NCI-H510A (cell line): ENCODE measurements at places on chromosomes 13 and 19.

DNA sequence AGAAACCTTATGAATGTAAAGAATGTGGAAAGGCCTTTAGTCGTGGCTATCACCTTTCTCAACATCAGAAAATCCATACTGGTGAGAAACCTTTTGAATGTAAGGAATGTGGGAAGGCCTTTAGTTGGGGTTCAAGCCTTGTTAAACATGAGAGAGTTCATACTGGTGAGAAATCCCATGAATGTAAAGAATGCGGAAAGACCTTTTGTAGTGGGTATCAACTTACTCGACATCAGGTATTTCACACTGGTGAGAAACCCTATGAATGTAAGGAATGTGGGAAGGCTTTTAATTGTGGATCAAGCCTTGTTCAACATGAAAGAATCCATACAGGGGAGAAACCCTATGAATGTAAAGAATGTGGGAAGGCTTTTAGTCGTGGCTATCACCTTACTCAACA, 20.8 kb downstream of the ZNF283 start:
- no peak for DNase-seq

DNA sequence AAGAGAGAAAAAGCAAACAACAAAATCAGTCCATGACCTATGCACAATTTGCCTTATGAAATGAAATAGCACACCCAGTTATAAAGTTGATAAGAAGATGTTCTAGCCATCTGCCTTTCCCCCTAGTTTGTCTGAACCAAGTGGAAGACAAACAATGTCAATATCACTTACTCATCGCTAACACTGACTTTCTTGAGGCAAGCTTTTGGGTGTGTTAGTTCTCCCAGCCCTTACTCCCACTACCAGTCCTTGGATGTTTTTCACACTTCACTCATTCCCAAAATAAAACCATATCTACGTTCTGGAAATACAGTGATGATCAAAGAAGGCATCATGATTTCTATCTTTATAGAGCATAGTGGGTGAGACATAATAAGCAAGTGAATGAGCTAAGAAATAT, 393.8 kb downstream of the PCDH20 start:
- no peak for DNase-seq

GRCh38 chr19:5580161-5580571, 12.4 kb upstream of the TINCR start:
- no peak for DNase-seq

- no peak for DNase-seq
These were observed 48.4 kb downstream of the IER2 start for GRCh38 chr19:13198634-13199033.

GRCh38 chr19:14566712-14567077, 5.2 kb downstream of the NDUFB7 start:
- DNase-seq = no peak

DNA sequence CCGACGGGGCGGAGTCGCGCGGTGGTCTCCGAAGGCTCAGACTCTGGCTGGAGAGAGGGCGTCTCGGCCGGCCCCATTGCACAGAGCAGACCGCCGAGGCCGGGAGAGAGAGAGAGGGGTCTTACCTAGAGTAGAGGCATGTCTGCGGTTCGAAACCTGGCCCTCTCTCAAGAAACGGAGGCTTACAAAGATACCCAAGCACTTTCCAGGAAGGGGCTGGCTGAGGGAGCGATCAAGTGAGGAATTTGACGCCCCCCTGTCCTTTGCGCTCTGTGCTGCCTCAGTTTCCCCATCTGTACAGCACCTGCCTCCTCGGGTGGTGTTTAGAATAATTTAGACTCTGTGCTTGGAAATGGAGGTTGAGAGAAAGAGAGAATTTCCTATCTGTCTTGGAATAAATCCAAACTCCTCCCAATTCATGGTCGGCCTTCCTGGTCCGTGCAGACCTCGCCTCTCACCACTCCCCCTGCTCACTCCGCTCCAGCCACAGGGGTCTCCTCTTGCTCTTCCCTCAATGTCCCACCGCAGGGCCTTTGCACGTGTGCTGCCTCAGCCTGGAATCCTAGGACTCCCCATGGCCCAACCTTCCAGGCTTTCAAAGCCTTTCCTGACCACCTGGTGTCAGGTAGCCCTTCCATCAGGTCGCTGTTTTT, 658 bp upstream of the ISOC2 start:
- no peak for DNase-seq

DNA sequence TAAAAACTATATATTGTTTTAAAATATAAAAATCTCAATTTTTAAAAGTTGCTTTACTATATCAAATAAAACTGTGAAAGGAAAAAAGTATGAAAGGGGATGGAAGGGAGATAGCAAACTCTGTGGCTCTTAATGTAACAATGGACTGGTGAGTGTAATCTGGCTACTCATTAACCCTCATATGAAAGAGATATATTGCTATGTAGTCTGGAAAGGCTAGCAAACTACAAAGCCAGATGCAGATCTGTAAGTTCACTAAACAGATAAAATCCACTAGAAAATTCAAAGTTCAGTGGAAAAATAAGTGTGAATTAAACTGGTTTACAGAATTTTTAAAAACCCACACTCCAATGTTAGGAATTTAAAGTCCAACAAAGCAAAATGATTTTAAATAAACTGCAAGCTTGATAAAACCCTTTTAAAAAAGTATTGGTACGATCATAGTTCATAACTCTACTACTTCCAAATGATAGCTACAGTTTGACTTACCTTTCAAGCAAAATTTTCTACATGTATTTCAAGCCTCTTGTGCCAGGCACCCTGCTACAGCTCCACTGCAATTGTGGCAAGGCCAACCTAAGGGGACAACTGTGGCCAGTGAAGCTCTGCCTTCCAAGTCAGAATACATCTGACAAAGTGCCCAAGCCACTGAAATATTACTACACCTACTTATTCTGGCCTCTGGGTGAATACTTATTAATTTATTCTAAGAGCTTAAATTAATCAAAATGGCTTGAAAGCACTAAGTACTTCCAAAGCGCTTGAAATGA, 647 bp upstream of the ELF1 start:
- DNase-seq = no peak

GRCh38 chr19:29538651-29539050, 12.9 kb downstream of the VSTM2B start:
- no peak for DNase-seq

DNA sequence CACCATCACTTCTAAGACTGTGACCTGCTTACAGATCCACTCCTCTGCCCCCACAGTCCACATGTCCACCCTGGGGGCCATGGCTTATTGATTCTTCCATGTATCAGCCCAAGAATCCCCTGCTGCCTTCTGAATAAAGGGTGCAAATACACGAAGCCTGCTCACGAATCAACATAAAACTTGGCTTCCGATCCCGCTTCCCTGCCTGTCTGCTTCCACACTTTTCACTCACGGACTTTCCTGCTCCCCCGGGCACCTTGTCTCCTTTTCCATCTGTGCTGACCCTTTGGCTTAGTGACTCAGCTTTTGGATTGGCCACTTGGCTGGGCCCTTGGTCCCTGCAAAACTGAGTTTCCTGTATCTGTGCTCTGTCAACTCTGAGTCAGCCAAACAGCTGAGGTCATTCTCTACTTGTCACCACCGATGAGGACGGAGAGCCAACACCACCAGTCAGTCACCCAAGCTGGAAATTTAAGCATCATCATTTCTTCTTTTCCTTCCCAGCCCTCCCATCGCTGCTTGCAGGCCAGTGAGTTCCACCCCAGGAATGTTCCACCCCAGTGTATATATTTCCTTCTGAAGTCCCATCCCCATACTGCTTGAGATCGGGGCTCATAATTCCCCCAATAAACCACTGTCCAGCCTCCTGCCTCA, 11.4 kb upstream of the USP12 start:
- no peak for DNase-seq

GRCh38 chr19:4993683-4994082, 24.8 kb downstream of the KDM4B start:
- no peak for DNase-seq

- no peak for DNase-seq
These were observed 18.9 kb downstream of the TGFB1 start for GRCh38 chr19:41334793-41335192.

DNA sequence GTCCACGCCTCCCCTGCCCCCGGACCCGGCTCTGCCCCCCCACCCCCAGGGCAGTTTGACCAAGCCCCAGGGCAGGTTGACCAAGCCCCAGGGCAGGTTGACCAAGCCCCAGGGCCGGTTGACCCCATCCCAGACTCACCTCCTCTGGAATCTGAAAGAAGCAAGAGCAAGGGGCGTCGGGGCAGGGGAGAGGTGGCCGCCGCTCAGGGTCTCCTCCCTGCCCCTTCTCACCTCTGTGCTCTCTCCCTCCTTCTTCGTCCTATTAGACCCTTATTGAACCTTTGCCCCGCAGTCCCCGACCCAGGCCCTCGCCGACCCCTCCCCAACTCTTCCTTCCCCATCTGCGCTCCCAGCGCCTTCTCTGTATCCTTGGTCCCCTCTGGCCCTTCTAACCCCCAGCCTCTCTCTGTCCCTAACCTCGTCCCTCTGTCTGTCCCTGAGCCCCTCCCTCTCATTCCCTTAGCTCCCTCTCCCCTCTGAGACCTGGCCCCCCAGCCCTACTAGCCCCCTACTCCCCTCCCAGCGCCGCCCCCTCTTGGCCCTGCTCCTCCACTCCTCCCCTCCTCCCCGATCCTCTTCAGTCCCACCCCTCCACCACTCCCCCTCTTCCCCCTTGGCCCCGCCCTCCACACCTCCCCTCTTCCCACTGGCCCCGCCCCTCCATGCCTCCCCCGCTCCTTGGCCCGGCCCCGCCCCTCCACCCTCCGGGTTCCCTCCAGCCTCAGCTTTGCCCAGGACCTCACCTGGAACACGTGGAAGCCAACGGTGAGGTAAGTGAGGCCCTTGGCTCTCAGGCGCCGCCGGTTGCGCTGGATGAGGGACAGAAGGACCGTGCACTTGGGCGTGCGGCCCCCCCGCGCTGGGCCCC, 7.6 kb downstream of the CAPN12 start:
- DNase-seq = peak; percentile 52

DNA sequence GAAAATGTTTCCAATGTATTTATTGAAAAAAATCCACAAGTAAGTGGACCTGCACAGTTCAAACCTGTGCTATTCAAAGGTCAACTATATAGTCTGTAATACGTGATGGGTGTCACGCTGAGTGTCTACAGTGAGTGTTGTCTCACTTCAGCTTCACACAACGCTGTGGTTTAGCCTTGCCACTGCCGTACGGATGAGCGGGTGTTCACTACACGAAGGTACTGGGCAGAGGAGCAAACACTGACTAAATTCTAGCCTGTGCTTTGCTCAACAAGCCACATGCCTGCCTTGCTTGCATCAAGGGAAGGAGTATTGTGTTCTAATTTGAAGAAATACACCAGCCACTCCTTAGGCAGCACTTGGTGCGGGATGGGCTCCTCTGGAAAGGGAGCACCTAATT, 3.4 kb upstream of the FFAR3 start:
- DNase-seq = no peak

- no peak for DNase-seq
These were observed 2.2 kb upstream of the MYADM start for GRCh38 chr19:53865523-53865917.

DNA sequence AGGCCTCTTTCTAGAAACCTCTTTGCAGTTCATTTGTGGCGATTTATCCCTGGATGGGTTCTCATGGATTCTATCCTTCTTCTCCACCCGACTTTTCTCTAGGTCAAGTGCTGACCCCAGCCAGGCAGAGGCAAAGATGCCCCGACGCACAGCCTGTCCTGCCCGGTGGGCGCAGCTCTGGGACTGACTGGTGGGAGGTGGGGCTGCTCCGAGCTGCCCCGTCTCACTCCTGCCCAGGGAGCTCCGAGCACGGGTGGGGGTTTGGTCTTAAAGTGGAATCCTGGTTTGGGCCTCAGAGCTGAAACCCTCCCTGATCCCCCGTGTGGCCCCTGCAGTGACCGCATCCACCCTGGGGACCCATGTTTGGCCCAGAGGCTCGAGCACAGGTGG, 44.5 kb downstream of the GAS6 start:
- no peak for DNase-seq

GRCh38 chr13:78239714-78240113, 321.1 kb upstream of the EDNRB start:
- DNase-seq = no peak

GRCh38 chr13:114173745-114174144, 5.3 kb upstream of the CFAP97D2 start:
- DNase-seq = no peak

DNA sequence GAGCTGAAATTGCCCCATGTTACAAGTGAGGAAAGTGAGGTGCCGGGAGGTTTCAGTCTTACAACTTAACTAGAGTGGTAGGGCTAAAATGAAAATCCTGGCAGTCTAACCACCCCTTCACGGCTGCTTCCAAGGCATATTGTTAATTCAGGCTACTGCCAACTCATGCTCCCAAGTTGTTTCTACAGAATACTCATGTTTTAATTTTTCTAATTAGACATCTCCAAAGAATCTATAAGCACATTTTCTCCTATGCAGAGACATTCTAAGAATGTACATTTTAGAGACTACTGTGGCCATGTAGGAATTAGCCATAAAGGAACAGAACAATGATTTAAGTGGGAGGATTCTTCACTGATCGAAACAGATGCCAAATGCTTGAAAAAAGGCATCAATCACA, 7.0 kb upstream of the TSC22D1 start:
- no peak for DNase-seq

DNA sequence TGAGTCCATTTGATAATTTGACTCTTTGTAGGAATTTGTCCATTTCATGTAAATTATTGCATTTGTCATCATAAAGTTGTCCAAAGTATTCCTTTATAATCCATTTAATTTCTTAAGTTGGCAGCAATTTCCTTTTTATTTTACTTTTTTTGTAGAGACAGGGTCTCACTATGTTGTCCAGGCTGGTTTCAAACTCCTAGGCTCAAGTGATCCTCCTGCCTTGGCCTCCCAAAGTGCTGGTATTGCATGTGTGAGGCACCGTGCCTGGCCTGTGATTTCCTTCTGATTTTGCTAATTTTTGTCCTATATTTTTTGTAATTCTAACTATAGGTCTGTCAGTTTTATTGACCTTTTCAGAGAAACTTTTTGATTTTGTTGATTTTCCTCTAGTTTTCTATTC, 84.9 kb downstream of the URI1 start:
- DNase-seq = no peak

DNA sequence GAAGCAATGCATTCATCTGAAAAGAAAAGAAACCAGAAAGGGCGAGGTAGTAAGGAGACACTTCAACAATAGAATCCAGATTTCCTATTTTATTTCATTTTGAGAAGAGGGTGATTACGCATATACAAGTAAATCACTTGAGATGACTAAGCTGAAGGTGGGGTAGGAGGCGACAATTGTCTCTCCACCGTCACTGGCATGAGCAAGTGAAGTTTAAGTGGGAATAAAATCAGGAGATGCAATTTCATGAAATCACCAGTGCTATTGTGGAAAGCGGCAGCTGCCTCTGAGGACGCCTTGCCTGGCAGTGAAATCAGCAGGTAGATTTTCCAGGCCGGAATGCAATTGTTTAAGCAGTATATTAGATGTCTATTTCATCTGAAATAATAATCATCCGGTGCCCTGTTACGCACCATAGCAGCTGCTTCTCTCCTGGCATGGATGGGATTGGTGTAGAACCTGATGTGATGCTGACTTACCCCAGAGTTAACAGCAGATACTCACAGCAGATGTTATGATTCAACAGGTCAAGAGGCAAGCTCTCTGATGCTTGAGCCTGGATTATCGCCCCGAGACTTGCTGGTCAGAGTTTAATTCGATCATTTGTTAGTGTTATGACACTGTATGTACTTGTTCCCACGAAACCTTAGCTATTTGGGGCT, 64.3 kb downstream of the RASL11A start:
- DNase-seq = no peak
